Lung microvascular endothelial cell (primary cell): ENCODE measurements at places on chromosomes 16 and 17. TPM values are rescaled to one million over a fixed set of nuclear protein-coding genes. Genes with fewer than 3 reads are reported as not detected.

The TRPV3 gene
- under 0.01 TPM in 1 of 2 replicates, not detected in the other for total RNA-seq

The G6PC3 gene
- 24.6 and 25.2 TPM in 2 replicates for total RNA-seq

The RBFOX1 gene
- not detected in 2 replicates for total RNA-seq

The SPNS2 gene
- total RNA-seq: 36.6 and 71.4 TPM in 2 replicates

The IFI35 gene
- total RNA-seq: 7.5 and 8.3 TPM in 2 replicates

DNA sequence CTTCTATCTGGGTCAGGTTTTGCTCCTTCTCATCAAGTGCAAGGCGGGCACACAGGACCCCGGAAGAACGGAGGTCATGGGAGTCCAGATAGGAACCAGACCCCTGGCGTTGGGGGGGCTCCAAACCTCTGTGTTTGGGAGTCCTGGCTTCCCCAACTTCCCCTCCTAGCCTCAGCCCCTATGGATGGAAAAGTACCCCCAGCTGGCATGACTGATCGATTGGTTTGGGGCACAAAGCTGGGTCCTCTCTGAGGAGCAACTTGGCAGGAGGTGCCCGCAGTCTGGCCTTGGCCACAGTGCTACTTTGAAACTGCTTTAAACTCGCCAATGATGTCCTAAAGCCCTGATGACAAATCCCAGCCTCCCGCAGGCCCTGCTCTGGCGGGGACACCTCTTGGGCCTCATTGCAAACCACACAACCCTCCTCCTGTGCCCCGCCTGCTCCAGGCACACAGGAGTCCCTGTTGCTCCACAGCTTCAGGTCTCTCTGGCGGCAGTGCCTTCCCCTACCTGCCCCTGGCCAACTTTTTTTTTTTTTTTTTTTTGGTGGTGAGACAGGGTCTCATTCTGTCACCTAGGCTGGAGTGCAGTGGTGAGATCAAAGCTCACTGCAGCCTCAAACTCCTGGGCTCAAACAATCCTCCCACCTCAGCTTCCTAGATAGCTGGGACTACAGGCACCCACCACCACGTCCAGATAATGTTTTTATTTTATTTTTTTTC, 38.0 kb upstream of the SNN start:
- DNase-seq: no peak

- peak; percentile 63 for DNase-seq
Measured at GRCh38 chr16:69930117-69930776, 20.9 kb upstream of the CLEC18A start.

- no peak for DNase-seq
Measured at GRCh38 chr17:66417300-66417719, 114.9 kb downstream of the PRKCA start.

GRCh38 chr16:2490190-2491105, 15.5 kb downstream of the TBC1D24 start:
- no peak for DNase-seq

DNA sequence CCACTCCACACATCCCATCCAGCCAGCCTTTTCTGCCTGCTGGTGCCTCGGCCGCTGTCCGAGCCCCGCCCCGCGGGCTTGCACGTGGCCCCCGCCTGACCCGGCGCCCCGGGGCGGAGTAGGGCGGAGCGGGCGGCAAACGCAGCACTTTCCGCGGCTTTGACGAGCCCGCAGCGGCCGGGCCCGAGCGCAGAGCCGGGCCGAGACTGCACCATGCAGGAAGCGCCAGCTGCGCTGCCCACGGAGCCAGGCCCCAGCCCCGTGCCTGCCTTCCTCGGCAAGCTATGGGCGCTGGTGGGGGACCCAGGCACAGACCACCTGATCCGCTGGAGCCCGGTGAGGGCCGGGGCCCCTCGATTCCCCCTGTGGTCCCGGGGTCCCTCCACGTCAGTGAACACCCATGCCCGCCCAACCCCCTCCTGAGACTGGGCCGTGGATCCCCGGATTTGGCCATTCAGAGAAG, at the start of gene HSF4:
TSS of gene HSF4 (plus strand) at position 147 of the 463 bp plus-strand sequence. CDS start at position 214, 67 bp downstream.
- DNase-seq: no peak

- DNase-seq: no peak
Measured at GRCh38 chr17:75295201-75296158, 6.2 kb upstream of the SLC25A19 start.

GRCh38 chr16:65032387-65032786, 89.5 kb downstream of the CDH11 start:
- no peak for DNase-seq

- DNase-seq: peak; percentile 85
Measured at GRCh38 chr16:75402821-75403475, 30.4 kb downstream of the CFDP1 start.

DNA sequence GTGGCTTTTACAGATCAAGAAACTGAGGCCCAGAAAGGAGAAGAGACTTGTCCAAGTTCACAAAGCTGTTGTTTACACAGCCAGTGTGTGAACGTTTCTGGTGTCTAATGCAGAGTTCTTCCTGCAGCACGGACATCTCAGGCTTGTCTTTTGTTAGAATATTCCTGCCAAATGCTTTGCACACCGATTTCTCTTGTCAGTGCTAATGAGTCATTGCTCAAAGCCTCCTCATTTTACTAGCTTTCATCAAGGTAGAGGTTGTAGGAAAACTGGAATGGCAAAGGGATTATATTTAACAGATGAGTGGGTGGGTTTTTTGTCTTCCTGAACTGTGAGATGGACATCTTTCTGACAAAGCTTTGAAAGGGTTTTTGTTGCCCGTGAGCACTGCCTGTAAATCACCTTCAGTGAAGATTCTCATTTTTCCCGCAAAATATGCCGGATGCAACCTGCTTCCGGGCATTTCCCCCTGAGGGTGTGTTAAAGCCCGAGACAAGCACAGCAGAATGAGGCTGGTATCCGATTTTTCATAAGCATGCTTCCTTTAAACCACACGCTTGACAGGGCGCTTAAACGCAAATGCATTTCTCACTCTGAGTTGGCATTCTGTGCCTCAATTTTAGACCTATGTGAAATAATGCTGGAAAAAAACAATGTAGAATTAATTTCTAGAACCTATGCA, 14.7 kb downstream of the PMM2 start:
- no peak for DNase-seq

DNA sequence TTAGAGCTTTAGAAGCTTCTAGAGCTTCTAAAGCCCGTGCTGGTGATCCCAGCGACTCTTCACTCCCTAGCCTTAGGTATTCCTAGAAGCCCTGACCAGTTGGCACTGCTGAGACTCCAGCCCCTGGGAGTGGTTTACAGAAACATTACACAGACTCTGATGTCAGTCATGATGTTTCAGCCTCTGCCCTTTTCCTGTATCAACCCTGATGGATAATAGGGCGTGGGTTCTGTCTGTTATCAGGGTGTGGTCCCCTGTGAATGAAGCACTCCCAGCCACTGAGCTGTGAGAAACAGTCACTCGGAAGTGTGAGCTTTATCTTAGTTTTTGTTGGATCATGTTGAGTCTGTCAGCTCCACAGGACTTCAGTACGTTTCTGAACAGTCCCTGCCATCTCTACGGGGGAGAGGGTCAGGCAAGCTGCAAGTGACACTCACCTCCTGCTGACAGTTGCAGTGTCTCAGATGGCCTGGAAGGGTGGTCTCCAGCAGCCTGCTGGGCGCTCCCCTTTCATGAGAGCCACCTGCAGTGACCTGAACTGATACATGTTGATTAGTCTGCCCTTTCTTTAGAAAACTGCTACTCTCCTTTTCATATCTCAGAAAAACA, 12.8 kb downstream of the GOSR2 start:
- peak; percentile 23 for DNase-seq
